ENCODE measurements at places on chromosomes 12 and 14.

GRCh38 chr12:124557518-124558223 lies 9.7 kb downstream of the NCOR2 start:
- DNase-seq: no peak

GRCh38 chr14:56555921-56556570 lies 23.6 kb upstream of the TMEM260 start:
- DNase-seq: no peak

DNA sequence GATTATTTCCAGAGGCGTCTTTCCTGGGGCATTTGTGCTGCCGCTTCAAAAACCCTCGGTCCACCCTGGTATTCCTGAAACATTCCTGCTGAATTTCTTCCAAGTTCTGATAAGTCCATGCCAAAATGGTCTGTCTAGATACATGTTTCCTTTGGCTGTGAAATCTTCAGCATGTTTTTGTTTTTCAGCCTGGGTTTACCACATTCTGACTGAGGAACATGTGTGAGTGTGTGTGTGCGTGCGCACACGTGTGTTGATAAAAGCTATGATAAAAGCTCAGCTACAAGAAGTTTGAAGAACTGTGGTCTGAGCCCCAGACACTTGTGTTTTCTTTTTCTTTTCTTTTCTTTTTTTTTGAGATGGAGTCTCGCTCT lies 22.4 kb downstream of the ANKRD9 start:
- no peak for DNase-seq

- DNase-seq: no peak
Measured at GRCh38 chr12:124809878-124810277, 53.8 kb downstream of the SCARB1 start.

DNA sequence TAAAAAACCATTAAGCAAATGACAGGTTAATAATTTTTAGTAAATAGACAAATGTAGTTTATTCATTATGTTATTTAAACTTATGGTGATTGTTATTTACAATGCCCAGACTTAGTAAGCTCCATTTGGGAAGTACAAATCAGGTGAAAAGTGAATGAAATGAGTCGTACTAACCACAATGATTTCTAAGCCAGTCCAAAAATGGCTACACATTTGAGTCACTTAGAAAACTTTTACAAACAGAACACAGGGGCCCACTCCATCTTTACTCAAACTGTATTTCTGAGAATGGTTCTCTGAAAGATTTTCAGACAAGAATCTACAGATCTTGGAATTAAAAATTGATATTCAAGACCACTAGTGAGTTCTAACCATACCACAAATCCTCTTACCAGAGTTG lies 653.3 kb upstream of the MIS18BP1 start:
- no peak for DNase-seq

DNA sequence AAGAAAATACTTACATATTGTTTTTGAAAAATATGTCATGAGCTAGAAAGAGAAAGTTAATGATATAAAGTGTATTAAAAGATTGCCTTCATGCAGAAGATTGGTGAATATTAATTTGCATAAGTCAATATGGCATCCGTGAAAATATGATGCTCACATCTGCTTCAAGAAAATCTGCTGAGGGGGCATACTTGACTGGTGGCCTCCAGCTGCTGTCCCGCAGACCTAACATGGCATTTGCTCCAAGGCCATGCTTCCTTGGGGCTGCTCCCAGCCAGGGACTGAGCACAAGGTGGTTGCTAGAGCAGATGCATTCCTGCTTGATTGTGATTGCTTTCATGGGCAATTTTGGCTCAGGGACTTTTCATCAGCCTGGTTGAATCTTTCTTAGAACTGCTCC lies 133.8 kb downstream of the TTC6 start:
- no peak for DNase-seq

- DNase-seq: no peak
Measured at GRCh38 chr12:89075880-89076540, 276.3 kb downstream of the DUSP6 start.

DNA sequence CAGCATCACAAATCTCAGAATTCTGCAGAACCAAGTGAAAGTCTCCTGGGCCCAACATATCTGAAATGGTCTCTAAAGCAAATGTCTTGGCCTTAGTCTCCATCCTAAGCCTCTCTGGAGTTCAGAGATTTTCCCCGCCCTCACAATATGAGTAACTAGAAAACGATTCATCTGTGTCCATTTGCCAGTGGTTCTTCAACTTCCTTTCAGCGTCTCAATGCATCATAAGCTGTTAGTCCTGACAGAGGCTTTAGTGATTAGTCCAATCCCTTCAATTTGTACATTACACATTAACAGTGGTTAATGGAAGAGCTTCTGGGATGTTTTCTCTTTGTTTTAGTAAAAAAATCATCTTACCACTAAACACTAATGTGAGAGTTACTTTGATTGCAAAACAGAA lies 17.4 kb downstream of the NPC2 start:
- DNase-seq: no peak

DNA sequence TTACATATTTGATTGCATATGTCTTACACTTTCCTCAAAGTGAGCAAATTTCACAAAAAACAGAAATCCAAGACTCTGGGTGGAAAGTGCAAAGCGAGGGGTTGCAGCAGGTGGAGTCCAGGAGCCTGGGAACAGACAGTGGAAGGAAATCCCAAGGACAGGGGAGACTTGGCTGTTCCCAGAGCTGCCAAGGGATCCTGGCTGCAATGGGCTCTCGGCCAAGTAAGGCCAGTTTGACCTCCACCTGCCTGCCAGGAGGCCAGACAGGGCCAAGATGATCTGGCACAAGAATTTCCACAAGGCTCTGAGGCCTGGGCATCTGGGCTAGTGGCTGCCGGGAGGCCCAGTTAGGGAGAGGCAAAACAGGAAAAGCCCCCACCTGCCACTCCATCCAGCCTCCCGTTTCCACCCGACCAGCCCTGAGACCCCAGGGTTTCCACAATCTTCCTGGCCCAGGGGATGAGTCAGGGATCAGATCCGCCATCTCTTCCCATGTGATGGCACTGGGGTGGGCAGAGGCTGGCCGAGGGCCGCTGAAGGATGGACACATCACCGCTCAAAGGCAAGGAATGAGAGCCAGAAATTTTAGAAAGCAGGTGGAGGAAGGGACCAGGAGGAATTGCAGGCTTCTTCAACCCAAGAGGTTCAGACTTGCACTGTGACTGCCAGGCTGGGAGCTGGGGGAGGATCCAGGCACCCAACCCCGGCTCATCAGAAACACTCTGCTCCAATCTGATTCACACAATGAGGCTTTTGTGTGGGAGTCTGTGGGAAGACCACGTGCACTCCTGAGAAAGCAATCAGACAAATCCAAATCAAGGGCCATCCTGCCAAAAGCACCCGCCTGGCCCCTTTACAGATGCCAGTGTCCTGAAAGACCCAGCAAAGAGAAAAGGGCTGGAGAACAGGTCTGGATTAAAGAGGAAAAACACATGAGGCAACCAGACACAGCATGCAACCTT lies 16.3 kb downstream of the SCARB1 start:
- no peak for DNase-seq

GRCh38 chr12:119301379-119301778 lies 33.1 kb upstream of the CCDC60 start:
- no peak for DNase-seq

GRCh38 chr14:49220492-49220891 lies 365.7 kb downstream of the RPS29 start:
- no peak for DNase-seq

DNA sequence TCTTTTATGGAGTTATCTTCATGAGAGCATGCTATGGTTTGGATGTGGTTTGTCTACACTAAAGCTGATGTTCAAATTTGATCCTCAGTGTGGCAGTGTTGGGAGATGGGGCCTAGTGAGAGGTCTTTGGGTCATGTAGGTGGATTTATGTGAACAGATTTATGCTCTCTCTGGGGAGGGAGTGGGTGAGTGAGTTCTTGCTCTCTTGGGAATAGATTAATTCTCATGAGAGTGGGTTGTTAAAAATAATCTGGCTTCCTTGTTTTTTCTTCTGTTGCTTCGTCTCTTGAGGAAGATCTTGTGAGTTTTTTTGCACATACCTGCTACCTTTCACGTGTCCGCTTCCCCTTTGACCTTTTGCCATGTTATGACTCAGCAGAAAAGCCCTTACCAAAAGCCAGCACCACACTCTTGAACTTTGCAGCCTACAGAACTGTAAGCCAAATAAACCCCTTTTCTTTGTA lies 20.5 kb downstream of the DERA start:
- DNase-seq: no peak

GRCh38 chr14:36346052-36346451 lies 25.6 kb upstream of the MBIP start:
- DNase-seq: no peak

GRCh38 chr12:68175557-68176061 lies 16.1 kb upstream of the IFNG start:
- DNase-seq: peak; percentile 87

GRCh38 chr14:81449114-81449513 lies 49.0 kb upstream of the STON2 start:
- no peak for DNase-seq

GRCh38 chr12:99282086-99282485 lies 365.5 kb upstream of the GARIN6 start:
- no peak for DNase-seq

- no peak for DNase-seq
Measured at GRCh38 chr12:48125985-48126384, 6.8 kb downstream of the PFKM start.

DNA sequence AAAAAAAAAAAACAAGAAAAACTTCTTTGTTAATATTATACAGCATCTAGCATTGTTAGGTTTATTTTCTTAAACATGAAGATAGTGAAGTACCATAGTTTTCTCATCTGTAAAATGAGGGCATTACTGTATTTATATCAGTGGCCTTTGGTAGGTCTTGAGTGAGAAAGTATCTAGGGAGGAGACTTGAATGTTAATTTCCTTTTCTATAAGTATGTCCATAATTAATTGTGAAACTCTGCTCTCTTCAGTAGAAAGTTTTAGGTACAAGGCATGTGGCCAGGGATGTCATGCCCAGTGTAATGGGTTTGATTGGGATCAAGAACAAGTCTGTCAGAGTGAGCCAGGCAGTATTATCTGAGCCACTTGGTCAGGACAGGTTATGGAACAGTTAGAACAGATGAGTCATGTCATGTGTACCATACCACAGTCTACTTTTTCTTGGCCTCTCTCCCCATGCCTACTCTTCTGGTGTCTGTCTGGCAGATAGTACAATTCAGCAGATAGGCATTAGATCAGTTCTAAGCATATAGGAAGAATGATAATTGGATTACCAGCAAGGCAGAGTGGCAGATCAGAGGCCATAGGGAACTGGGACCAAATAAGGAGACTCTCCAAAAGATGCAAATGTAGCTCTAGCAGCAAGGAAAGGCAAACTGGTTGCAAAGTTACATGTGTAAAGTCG lies 30.4 kb downstream of the FBXO34 start:
- no peak for DNase-seq

GRCh38 chr12:128004383-128004938 lies 262.5 kb upstream of the TMEM132C start:
- no peak for DNase-seq

GRCh38 chr12:50112456-50113218 lies 601 bp downstream of the COX14 start:
- no peak for DNase-seq

DNA sequence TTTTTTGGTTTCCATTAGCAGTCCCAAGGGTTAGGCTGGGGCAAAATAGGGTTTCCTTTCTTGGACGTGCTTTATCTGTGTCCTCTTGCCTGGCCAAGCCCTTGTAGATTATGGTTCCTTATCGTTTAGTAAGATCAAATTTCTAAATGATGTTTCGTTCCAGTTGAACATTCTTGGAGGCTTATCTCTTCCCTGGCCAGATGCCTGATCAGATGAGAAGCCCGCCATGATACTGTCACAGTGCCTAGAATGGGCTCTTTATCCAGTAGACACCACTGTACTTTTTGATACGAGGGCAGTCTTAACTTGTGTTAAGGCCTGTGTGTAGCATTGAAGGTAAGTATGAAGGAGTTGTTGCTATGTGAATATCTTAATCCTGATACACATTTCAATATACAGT lies 76.1 kb upstream of the TMEM263 start:
- DNase-seq: no peak

DNA sequence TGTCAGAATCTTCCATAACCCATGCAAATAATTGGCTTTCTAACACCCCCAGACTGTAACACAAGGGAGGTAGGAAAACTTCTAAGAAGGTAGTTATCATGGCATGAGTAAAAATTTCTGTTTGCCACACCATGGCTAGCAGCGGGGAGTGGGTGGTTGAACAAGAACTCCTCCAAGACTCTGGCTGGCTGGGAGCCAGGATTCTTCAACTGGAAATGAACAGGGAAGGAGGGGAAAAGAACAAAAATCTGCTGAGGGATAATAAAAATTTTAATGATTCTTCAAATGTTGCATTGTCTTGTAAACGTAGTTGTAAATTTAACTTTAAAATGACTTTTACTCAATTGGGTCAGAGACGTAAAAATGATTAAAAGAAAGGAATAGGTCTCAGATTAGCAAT lies 78.9 kb downstream of the AKAP6 start:
- no peak for DNase-seq

GRCh38 chr12:131118371-131118770 lies 164.7 kb downstream of the ADGRD1 start:
- DNase-seq: no peak

GRCh38 chr12:31626270-31626995 lies 33.1 kb upstream of the ETFBKMT start:
- no peak for DNase-seq

- DNase-seq: no peak
Measured at GRCh38 chr12:14901228-14901562, 15.5 kb upstream of the MGP start.

DNA sequence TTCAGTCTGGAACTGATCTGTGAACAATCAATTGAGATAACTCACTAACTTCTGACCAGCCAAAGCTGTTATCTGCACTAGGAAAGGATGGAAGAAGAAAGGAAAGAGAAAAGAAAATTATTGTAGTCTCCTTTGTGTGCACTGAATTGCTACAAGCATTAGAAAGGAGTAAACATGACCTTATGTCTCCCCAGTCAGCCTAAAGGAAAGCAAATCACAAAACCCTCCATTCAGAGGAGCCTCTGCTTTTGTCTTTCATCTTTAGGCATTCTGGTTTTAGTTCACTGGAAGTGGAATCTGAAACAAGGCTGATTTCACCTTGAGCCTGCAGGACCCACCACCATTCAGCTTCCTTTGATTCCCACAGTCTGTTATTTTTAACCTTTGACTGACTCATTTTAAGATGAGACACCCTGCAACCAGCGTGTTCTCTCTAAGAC lies 26.0 kb downstream of the TBX3 start:
- no peak for DNase-seq

GRCh38 chr12:71469258-71469750 lies 29.7 kb downstream of the LGR5 start:
- no peak for DNase-seq

- DNase-seq: no peak
Measured at GRCh38 chr14:51096870-51097269, 2.0 kb upstream of the TRIM9 start.

DNA sequence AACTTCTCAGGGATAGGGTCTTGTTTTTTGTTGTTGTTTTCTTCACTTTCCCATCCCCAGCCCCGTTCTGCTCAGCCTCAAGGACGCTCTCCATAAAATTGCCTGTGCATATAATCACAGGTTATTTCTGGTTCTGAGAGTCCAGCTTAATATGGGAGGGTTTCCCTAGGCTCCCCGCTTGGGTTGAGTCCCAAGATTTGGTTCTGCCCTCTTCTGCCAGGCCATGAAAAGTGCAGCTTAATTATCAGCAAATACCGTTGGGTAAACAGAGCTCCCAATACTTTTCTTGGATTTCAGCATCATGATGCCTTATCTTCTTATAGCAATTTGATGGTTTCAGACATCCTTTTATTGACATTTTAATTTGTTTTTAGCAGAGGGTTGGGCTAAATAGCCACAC lies 75.6 kb downstream of the GRIN2B start:
- no peak for DNase-seq

Measured in naive thymus-derived CD4-positive, alpha-beta T cell (primary cell).